ENCODE measurements at places on chromosomes 3 and 15. TPM values are rescaled to one million over a fixed set of nuclear protein-coding genes. Genes with fewer than 3 reads are reported as not detected.

DNA sequence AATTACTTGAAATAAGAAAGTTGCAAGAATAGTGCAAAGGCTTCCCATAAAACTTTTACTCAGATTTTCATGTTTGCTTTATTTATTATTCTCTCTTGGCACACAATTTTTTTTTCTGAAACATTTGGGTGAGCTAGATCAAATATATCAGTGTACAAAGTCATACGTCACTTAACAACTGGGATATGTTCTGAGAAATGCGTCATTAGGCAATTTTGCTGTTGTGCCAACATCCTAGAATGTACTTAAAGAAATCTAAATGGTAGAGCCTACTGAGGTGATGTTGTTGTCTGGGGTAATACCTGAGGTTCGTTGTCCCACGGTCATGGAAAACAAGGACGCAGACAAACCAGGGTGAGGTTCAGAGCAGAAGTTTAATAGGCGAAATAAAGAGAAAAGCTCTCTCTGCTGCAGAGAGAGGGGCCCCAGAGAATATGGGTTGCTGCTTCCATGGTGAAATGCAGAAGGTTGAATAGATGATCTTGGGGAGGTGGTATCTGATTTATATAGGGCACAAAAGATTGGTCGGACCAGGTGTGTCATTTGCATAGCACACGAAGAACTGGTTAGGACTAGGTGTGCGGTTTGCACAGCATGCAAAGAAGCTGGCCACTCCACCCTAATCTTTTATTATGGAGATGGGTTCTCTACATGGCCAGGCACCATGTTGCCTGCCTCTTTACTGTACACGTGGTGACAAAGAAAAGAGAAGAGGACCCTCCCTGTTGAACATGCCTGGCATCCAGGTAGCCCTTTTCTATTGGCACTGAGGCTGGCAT, 8.8 kb upstream of the GRAMD1C start:
- DNase-seq, result no peak

GRCh38 chr15:59879506-59880265, 124.4 kb upstream of the FOXB1 start:
- no peak for DNase-seq

DNA sequence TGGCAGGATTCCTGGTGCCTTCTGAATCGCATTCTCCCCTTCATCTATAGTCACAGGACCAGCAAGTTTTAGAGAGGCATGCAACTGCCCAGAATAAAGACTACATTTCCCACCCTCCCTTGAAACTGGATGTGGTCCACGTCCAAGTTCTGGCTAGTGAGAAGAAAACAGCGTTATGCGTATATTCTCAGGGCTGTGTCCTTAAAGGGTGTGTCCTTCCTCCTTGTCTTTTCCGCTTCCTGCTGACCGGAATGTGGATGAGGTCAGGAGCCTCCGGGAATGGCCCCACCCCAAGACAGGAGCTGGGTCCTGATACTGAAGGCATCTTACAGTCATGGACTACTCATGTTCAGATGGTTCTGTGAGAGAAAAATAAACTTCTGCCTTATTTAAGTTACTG, 20.2 kb downstream of the CHST2 start:
- no peak for DNase-seq

DNA sequence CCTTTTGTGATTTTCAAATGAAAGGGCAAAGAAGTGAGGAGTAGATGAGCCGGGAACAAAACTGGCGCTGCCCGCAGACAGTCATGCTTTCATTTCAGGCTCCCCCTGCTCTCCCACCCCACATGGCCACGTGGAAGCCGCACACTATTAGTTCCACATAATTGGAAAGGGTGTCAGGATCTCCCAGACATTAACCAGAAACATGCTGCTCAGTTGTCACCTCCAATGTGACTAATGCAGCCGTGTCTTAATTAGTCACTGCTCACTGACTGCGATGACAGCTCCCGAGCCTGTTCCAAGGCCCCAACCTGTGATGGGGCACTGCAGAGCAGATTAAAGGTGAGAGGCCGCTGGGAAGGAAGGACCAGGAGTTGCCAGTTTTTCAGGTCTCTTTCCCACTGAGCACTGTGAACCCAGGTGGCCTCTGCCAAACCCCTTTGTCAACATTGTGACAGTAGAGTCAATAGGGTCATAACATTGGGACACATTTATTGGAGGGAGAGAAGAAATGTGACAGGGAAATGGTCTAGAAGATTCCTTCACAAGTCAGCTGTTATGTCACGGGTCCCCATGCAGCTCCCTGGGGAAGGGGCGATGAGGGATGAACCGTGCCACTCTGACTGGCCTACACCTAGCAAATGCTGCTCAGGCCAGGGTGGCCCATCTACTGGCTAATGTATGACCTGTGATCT, 38.6 kb upstream of the SFMBT1 start:
- no peak for DNase-seq

GRCh38 chr3:13051066-13051465, 22.2 kb downstream of the IQSEC1 start:
- no peak for DNase-seq

Gene LRRC34
- total RNA-seq, result 3.3 TPM

- no peak for DNase-seq
Observed at GRCh38 chr3:119276680-119277079, 17.5 kb upstream of the ARHGAP31 start.

Gene IL12A
- not detected for total RNA-seq

Gene SLC6A1
- total RNA-seq, result not detected

- DNase-seq, result no peak
Observed at GRCh38 chr3:17013571-17013970, 128.8 kb downstream of the PLCL2 start.

DNA sequence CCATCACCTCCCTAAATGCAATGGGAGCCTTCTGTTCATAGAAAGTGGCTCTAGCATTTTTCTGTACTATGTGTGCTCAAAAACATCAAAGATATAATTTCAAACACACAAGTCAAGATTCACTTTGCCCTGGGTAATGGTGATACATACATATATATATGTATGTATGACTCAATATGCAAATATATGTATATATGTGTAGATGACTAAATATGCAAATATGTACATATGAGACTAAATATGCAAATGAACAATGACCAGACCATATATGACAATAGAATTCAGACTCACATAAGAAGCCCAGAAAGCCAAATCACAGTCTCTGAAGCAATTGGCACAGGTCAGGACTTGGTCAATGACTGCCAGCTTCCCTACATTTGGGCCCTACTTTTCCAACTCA, 36.9 kb upstream of the SNRK start:
- DNase-seq, result no peak

DNA sequence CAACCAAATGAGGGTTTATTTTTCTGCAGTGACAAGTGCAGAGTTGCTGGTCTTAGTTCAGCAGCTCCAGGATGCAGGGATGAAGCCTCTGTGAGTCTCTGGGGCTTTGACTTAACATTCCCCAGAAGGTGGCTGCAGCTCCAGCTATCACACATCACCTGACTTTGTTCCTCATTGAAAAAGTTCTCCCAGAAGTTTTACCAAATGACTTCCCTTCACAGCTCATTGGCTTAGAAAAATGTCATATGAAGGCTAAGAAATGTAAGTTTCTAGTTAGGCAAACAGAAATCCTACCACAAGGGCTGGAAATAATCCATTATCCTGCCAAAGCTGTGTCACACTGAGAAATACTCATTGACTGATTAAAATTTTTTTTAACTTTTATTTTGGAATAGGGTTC, 184.9 kb downstream of the MINAR1 start:
- no peak for DNase-seq

- DNase-seq, result no peak
Observed at GRCh38 chr15:25905140-25905539, 42.0 kb upstream of the ATP10A start.

DNA sequence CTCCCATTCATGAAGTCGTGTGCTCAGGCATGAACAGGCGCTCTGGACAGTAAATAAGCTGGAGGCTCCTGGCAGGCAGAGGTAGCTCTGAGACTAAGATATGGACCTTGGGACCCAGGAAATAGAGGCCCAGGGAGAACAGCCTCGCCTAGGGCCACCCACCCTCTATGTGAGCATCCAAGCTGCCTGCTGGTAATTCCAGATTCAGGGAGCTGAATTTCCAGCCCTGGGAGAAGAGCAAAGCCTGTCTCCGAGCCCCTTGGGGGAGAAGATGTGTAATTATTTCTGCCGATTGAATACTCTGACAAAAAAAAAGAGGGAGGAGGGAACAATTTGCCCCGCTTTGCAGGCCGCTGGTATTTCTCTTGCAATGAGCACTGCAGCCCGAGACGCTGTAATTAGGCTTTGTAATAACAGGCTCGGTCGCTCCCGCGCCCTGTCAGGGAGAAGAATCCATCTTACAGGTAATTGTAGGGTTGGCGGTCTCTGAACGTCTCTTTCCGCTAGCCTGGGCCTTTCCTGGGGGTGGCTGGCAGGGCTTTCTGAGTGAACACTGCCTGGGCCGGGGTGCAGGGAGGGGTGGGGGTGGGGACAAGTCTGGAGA, 131.5 kb downstream of the WNT7A start:
- no peak for DNase-seq

GRCh38 chr15:88395872-88396781, 71.1 kb downstream of the MRPL46 start:
- DNase-seq, result no peak

- DNase-seq, result no peak
Observed at GRCh38 chr15:88563638-88564037, 17.2 kb upstream of the DET1 start.

Gene HTR3E
- total RNA-seq, result not detected

Gene SERPINI1
- 12.9 TPM for total RNA-seq

Gene ZXDC
- 32.2 TPM for total RNA-seq

Gene LIPC
- total RNA-seq, result not detected

GRCh38 chr3:14793858-14794234, 24.9 kb upstream of the FGD5 start:
- DNase-seq, result no peak

Gene GOLGA8J
- total RNA-seq, result not detected

DNA sequence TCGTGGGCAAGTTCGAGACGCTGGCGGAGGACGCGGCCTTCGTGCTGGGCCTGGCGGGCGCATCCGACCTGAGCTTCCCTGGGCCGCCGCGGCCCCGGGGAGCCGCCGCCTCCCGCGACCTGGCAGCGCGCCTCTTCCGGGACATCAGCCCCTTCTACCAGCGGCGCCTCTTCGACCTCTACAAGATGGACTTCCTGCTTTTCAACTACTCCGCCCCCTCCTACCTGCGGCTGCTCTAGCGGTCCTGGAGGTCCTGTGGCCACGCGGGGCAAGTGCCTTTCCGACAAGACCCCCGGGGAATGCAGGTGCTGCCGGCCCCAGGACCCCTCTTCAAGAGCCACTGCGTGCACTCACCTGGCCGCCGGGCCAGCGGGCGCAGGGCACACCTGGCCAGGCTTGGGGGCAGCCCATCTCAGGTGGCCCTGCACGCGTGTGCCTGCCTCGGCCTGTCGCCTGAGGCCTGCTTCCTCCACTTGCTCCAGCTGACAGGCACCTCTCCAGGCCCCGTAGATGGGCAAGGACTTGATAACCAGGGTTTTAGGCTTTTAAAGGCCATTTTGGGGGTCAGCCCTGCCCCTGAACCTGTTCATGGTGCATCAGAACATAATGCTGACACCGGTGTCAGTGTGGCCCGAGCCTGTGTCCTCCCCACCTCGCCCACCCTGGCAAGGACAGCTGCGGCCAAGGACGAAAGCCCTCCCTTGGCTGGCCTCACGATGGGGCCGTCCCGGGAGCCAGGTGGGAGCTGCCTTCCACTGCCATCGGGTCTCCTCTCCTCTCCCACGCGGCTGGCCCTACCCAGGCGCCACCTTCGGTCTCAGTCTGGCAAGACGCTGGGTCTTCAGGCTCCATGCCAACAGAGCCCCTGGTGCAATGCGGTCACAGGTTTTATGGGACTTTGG, 16.1 kb downstream of the C3orf22 start:
- DNase-seq, result no peak

Gene TMEM266
- not detected for total RNA-seq

- peak; percentile 30 for DNase-seq
Observed at GRCh38 chr3:147616998-147617619, 207.9 kb downstream of the ZIC1 start.

Gene LPCAT4
- 74.5 TPM for total RNA-seq

- no peak for DNase-seq
Observed at GRCh38 chr3:141109751-141110150, 58.6 kb downstream of the SPSB4 start.

DNA sequence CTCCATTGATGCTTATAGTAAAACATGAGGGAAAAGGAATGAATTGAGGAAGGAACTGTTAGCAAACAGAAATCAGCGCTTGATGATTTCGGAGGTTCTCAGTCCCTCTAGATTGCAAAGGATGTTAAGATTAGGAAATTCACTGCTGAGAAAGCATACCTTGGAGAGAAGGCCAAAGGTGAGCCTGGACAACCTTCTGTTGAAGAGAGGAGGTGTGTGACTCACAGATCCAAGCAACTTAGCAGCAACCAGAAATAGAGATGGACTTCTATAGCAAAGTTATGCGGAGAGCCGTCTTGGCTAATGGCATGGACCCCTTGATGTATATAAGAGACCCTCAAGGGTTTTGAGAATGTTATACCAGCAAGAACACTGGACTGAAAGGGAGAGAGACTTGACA, 114.3 kb downstream of the EEFSEC start:
- DNase-seq, result no peak

- no peak for DNase-seq
Observed at GRCh38 chr15:52102463-52102862, 10.1 kb downstream of the BCL2L10 start.

DNA sequence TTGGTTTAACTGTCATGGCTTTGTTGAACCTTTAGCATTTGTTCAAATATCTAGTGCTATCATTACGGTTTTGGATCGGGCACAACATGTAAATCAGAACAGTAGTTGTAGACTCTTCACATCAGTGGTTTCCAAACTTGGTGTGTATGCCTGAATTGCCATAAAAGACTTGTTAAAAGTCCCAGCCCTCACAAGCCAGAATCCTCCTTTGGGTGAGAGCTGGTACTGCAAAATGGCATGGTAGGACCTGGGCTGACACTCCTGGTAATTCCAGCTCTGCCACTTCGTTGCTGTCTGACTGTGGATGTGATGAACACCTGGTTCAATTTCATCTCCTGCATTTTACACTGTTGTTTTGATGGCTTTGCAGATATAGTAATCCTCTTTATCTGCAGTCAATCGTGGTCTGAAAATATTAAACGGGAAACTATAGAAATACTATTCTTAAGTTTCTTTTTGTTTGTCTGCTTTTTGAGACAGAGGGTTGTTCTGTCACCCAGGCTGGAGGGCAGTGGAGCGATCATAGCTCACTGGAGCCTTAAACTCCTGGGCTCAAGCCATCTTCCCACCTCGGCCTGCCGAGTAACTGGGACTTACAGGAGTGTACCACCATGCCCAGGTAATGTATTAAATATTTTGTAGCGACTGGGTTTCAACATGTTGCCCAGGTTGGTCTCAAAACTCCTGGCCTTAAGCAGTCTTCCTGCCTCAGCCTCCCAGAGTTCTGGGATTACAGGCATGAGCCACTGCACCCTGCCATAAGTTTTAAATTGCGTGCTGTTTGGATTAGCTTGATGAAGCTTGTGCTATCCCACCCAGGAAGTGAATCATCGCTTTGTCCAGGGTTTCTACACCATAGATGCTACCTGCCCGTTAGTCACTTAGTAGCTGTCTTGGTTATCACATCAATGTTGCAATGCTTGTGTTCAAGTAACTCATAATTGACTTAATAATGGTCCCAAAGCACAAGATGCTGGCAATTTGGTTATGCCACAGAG, 61.6 kb downstream of the RAB7A start:
- peak; percentile 31 for DNase-seq

- DNase-seq, result no peak
Observed at GRCh38 chr3:183061391-183062172, 37.7 kb downstream of the MCCC1 start.

Gene CCNB2
- 155 TPM for total RNA-seq

Gene ECE2
- total RNA-seq, result not detected

- DNase-seq, result no peak
Observed at GRCh38 chr15:81724536-81724935, 321.3 kb downstream of the MEX3B start.

Data from OCI-LY7 (cell line).